WERI-Rb-1 (cell line): ENCODE measurements at places on chromosomes 5 and 9.

DNA sequence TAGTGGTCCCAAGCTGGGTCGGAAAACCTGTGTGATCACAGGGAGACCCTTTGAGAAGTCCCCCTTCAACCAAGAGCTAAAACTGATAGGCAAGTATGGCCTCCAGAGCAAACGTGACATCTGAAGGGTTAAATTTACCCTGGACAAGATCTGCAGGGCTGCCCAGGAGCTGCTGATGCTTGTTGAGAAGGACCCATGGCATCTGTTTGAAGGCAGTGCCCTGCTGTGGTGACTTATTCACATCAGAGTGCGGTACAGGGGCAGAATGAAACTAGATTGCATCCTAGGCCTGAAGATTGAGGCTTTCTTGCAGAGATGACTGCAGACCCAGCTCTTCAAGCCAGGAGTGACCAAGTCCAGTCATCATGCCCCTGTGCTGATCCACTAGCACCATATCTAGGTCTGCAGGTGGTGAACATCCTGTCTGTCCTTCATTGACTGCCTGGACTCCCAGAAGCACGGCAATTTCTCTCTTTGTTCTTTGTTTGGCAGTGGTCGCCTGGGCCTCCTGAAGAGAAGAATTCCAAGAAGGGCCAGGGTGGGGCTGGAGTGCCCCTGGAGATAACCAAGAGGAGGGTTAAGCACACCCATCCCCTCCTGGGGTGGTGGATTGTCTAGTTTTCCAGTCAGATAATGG is 25.7 kb upstream of the CHD1 start:
- no peak for DNase-seq

GRCh38 chr9:16266648-16267276 is 603.7 kb downstream of the BNC2 start:
- DNase-seq, result no peak

DNA sequence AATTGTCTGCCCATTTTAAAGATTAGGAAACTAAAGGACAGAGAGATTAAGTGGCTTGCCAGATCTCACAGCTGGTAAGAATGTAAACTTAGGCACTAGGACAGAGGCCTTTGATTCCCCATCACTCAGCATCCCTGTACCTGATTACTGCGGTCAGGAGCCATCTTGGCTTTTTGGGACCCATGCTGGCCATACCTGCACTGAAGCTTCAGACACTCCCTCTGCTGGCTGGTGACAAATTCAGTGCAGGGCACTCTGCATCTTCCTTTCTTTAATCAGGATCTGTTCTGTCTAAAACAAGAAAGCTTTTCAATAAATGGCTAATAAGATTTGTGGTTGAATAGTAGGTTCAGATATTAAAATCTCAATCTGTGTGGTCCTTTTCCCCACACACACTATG is 215.5 kb upstream of the RORB start:
- peak; percentile 18 for DNase-seq

- DNase-seq, result no peak
These were observed 98.2 kb upstream of the RIOK2 start for GRCh38 chr5:97281257-97281656.

DNA sequence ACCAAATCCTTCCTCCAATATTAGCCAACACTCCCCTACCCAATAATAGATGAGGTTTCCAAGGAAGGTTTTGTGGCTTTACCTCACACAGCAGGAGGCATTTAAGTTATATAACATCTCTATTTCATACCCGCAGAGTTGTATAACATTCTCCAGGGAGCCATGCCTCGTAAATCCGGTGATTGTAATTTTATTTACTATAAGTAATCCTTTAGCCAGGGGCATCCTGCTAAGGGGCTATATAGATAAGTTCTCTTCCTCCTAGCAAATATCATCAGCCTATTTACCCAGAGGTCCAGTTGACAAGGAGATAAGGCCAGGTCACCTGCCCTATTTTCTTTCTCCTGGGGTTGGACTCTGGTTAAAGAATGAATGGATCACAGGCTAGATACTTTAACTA is 2051.0 kb downstream of the EFNA5 start:
- DNase-seq, result no peak

DNA sequence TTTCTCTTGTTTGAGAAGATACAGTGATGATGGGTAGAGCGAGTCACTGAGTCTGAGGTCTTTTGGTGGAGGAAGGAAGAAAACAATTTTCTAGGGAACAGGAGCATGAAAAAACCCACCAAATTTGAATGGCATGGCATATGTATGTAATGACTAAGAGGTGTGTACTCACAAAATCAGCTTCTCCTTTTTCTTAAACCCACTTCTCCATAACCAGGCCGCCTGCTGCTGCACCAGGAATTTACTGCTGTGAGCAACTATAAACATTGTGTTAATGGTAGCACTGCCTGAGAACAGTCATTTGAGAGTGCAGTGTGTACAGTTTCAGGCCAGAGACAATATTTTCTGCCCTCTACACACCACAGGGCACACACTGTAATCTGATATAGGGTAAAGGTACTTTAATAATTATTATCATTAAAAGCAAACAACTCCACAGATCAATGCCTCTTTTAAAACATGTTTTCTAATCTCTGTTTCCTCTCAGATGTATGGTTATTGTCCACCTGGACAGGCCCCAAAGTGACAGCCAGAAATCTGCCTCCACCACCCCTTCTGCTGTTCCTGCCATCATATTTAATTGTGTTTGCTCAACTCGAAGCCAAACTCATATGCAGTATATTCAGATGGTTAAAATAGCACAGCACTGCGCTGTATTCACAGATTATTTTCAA is 241.6 kb downstream of the KIAA0825 start:
- DNase-seq, result no peak

- no peak for DNase-seq
These were observed 80.8 kb downstream of the MAPKAP1 start for GRCh38 chr9:125626187-125626586.

- no peak for DNase-seq
These were observed 1087.7 kb upstream of the ARRDC3 start for GRCh38 chr5:92470770-92471169.

DNA sequence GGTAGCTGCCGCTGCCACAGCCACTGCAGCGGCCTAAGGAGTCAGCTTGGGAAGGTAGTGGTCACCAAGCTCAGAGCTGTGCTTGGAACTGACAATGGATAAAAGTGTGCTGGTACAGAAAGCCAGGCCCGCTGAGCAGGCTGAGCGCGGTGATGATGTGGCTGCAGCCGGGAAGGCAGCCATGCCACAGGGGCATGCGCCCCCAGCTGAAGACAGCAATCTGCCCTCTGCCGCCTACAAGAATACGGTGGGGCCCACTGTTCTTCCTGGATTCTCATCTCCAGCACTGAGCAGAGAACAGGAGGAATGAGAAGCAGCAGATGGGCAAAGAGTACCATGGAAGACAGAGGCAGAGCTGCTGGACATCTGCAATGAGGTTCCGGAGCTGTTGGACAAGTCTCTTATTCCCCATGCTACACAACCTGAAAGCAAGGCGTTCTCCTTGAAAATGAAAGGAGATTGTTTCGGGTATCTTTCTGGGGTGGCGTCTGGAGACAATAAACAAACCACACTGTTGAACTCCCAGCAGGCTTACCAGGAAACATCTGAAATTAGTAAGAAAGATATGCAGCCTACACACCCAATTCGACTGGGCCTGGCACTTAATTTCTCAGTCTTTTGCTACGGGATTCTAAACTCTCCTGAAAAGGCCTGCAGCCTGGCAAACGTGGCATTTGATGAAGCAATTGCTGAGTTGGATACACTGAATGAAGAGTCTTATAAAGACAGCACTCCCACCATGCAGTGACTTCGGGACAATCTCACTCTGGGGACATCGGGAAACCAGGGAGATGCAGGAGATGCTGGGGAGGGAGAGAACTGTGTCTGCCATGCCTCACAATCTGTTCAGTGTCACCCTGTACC is 22.8 kb upstream of the ANKRD18A start:
- DNase-seq, result no peak

DNA sequence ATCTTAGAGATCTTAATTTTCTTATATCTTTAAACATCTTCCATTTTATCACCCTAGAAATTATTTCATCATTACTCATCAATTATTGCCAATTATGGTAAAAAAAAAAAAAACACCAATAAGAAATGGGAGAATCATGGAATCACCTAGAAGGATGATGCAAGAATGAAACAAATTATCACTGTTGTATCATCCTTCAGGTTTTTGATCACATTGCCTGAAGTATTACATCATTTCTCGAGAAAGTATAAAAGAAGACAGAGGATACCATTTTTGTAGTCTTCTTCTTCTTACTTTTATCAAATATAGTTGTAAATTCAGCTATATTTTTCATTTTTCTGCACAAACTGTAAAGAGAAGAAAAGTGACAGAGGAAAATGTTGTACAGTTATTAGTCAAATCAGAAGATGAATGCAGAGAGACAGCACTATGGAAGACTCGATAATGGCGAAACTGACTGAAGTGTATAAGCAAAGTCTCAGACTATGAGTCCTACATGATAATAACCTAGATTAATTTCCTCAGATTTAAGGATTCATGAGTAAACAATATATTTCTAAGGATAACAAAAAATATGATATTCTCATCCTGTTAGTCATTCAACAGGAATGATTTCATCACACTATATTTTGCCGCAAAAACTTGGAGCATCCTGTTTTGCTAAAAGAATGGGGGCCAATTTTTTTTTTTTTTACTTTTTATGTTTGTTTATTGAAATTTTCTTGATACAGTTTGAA is 5.9 kb upstream of the STC2 start:
- no peak for DNase-seq

DNA sequence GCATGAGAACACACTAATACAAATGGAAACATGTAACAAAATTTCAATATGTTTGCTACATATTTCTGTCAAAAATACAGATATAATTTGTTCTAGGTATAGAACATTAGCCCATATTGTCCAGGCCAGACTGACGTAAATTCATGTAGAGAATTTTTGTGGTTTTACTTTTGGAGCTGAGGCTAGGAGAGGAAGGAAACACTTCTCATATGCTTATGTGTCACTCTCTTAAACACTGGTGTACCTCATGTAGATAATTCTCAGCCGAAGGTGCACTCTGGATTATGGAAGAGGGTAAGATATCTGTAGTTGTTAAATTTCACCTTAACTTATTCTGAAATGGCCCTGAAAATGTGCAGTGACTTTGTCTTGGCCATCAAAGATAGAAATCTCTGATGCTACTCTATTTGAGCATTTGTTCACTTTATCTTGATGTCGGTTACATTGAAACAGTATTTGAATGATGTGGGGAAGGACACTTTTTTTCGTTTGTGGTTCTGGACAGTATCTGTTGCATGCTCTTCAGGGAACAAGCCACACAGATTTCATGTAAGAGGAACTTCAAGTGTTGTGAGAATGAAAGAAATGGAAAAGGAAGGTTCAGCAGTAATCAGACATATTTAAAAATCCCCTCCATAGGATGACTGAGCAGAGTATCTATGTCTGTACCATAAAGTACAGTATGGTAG is 202.7 kb downstream of the SPATA31D1 start:
- no peak for DNase-seq

- DNase-seq, result no peak
These were observed 146.1 kb downstream of the PLCXD3 start for GRCh38 chr5:41364346-41364745.

GRCh38 chr9:128390150-128390812 is 19.1 kb downstream of the URM1 start:
- DNase-seq, result peak; percentile 85

DNA sequence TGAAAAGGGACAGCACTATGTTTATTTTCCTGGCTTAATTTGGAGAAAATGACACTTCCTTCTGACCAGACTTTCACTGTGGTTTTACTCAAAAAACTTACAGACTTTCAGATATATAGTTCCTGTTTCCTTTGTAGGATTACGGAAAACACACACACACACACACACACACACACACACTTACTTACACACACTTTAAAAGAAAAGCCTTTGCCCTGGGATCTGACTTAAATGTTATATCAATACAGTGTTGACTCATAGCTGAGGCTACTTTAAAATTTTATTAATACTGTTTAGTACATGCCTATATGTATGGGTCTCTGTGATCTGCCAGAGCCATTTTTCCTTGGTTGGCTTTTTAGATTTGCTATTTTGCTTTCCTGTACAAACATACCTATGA is 758.3 kb downstream of the DNAH5 start:
- DNase-seq, result no peak

DNA sequence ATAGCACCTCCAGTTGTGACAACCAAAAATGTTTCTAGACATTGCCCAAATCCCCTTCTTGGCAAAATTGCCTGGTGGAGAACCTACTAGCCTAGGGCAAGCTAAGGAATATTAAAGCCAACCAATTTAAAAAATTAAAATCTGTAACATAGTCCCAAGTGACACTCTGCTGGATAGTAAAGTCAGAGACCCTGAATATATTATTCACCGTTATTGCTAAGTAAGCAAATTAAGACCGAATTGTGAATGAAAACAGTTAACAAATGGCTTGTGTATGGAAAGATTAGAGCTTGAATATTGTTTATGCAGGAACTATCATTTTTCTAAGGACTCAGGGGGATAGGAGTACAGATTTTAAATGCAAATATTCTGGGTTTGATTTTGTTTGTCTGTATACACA is 208.1 kb downstream of the DMAC1 start:
- no peak for DNase-seq

DNA sequence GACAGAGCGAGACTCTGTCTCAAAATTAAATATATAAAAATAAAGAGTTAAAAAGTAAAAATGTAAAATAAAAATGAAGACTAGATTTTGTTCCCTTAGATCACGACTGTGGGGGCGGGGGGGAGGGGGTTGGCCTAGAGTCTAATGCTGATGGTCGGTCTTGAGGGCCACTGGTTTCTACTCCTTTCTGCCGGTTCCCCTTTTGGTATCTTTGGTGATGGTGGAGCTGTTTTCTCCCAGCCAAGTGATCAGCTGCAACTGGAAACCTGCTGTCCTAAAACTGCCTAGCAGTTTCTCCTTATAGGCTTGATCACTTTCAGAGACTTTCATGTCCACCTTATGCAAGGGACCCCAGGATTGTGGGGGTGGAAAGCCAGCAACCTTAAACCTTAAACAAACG is 1.1 kb downstream of the SRD5A1 start:
- DNase-seq, result no peak

DNA sequence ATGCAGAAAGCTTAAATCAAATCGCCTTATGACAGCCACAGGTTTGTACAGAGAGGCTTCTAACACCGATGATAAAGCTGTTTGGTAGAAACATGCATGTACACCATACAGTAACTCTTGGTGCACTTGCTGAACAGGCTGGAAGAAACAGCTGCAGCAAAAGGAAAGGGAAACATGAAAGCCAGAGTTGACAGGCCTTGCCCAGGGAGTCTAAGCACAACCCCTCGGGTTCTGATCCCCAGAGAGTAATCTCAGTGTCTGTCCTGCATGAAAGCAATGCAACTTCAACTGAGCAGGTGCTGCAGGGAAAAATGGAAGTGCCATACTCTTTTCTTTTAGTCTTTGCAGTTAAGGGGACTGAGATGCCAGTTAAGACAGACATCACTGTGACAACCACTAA is 419.9 kb downstream of the BNC2 start:
- no peak for DNase-seq
